ENCODE measurements at places on chromosomes 2 and 18.

- DNase-seq: no peak
These were observed 4.3 kb downstream of the UGT1A9 start for GRCh38 chr2:233676046-233676445.

DNA sequence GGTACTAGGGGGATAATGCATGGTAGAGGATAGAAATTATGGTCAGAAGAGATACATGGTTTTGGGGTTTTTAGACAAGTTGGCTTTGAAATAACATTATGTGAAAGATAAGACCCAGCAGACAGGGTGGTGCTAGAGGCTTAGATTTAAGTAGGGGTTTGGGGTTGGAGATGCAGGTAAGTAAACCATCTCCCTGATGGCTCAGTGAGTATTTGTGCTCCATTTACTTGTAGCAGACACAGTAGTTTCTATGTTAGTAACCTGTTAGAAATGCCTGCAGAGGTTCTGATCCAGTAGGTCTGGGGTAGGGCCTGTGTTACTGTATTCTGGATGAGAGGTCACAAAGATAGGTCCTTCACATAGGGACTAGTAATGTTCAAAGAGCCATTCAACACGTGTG is 13.7 kb downstream of the WDR43 start:
- DNase-seq: no peak

DNA sequence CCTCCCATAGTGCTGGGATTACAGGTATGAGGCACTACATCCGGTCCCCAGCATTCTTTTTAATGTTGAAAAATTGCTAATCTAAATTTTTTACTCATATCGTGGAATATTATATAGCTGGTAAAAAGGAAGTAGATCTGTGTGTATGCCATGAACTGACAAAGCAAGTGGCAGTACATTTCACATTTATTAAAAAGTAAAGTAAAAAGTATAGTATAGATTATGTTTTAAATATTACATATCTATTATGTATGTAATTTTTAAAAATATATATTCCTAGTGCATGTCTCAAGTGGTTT is 25.1 kb downstream of the PLEKHB2 start:
- DNase-seq: no peak

DNA sequence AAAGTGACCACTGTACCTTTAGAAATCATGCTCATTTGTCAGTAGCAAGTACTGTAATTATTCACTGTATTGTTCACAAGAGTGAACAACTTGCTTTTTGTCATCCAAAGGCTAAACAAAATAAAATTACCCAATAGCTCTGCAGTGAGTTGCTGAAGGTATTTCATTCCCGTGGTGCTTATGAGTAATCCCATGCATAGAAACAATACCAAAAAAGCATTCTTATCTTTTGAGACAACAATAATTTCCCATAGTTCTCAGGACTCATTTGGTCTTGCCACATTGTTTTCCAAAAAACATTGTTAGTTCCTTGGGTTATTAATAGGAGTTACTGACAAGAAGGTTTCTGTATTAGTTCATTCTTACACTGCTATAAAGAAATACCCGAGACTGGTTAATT is 503.2 kb upstream of the FAM98A start:
- DNase-seq: no peak

GRCh38 chr18:36139245-36139644 is 9.5 kb downstream of the ELP2 start:
- no peak for DNase-seq

DNA sequence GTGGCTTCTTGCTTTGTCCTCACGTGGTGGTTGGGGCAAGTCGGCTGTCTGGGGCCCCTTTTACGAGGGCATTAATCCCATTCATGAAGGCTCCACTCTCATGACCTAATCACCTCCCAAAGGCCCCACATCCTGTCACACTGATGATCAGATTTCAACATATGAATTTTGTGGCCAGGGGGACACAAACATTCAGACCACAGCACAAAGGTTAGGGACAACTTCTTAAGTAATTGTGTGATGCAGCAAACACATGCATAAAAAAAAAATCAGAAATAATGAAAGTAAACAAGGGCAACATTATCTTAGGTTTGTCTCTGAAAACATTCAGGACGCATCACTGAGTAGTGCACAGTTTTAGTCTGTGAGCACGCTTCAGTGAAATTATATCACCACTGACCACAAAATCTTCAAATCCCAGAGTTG is 54.2 kb upstream of the FRZB start:
- DNase-seq: no peak

DNA sequence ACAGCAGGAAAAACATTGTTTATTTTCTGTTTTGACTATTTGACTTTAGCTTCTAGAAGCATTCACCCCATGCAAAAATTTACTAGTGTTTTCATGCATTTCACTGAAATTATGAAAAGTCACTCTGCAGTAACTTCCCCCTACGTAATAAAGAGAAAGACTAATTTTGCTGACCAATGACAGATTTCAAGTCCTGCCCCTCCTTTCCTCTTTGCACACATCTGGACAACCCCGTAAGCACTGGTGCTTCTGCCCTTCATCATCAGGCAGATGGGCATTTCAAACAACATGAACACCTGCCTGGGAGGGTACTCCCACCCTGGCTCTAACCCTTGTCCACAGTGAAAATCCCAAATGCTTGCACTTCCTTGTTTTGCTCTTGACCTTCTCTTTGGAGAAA is 815.0 kb upstream of the ID2 start:
- peak; percentile 61 for DNase-seq

- DNase-seq: no peak
These were observed 60.3 kb downstream of the PIAS2 start for GRCh38 chr18:46856973-46857372.

DNA sequence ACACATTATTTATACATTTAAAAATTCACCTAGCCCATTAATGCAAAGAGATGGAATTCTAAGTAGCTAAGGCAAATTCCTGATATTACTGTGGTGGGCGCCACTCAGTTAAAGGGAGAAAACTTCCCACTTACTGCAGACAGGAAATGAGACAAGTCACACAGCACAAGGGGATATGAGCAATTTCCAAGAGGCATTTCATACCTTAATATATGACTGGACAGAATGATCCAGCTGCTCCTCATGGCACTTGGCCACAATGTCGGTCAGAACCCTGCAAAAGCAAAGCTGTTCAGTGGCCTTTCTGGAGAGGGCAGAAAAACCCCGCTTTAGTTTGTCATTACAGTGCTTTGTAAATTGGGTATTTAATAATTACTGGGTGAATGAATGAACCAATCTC is 121.4 kb upstream of the CCDC195 start:
- no peak for DNase-seq

- DNase-seq: no peak
These were observed 126.9 kb upstream of the LINC00305 start for GRCh38 chr18:64275593-64276300.
